ENCODE measurements at places on chromosomes 3 and 15. TPM values are rescaled to one million over a fixed set of nuclear protein-coding genes. Genes with fewer than 3 reads are reported as not detected.

PRTG gene
- total RNA-seq, result 8.6 TPM

NSMCE3 gene
- 12.7 TPM for total RNA-seq

CAND2 gene
- 2.6 TPM for total RNA-seq

PLD1 gene
- 47.6 TPM for total RNA-seq

TLR9 gene
- total RNA-seq, result not detected

GXYLT2 gene
- 4.8 TPM for total RNA-seq

IL5RA gene
- not detected for total RNA-seq

HYAL1 gene
- total RNA-seq, result 1.2 TPM

LMAN1L gene
- total RNA-seq, result not detected

GCHFR gene
- 3.7 TPM for total RNA-seq

Measured in glomerular endothelial cell (primary cell).